HAP-1 (cell line): ENCODE measurements at places on chromosomes 7 and 10.

DNA sequence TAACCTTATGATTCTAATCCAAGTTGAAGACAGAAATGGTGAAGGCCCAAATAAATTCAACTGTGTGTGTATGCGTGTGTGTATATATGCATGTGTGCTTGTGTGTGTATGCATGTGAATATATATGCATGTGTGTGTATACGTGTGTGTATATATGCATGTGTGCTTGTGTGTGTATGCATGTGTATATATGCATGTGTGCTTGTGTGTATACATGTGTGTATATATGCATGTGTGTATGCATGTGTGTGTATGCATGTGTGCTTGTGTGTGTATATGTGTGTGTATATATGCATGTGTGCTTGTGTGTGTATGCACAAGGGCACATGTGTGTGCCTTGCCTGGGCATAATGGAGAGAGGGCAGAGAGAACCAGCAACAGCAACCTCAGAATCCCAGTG lies 184.7 kb upstream of the PLPP4 start:
- DNase-seq, result no peak

GRCh38 chr7:48316768-48317167 lies 145.5 kb downstream of the ABCA13 start:
- DNase-seq, result no peak

GRCh38 chr10:123109466-123109865 lies 26.3 kb upstream of the HMX3 start:
- DNase-seq, result no peak

DNA sequence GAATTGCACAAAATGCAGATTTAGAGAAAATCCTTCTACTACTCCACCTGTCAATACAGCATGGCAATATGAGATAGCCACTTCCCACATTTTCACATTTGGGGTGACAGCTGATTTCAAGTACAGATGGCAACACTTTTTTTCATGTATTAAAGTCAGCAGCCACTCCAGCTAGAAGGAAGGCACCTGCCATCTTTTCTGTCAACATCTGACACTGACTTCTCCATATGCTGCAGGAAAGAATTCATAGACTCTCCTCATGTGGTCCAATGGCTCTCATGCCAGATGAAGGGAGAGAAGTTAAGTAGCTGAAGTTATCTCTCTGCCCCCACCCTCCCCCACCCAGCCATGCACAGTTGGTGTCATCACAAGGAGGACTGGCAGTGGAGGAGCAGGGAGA lies 912.0 kb downstream of the SORCS1 start:
- DNase-seq, result no peak

DNA sequence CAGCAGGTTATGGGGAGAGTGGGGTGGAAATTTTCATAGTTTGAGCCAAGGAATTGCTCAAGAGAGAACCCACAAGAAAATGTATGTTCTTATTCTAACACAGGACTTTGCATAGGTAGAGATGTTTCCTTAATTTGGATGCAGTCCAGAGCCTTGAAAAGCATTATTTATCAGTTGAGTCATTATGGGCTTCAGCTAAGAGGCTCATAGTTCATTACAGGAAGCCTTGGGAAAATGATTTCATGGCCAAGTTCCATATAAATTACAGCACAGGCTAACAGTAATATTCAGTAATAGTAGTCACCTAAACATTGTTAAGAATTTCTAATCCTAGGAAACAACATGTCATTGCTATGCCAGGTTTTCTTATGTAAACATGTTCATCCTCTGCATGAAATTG lies 131.1 kb upstream of the PTPRZ1 start:
- no peak for DNase-seq

GRCh38 chr7:92633211-92633906 lies 43.2 kb upstream of the FAM133B start:
- DNase-seq, result peak; percentile 49

DNA sequence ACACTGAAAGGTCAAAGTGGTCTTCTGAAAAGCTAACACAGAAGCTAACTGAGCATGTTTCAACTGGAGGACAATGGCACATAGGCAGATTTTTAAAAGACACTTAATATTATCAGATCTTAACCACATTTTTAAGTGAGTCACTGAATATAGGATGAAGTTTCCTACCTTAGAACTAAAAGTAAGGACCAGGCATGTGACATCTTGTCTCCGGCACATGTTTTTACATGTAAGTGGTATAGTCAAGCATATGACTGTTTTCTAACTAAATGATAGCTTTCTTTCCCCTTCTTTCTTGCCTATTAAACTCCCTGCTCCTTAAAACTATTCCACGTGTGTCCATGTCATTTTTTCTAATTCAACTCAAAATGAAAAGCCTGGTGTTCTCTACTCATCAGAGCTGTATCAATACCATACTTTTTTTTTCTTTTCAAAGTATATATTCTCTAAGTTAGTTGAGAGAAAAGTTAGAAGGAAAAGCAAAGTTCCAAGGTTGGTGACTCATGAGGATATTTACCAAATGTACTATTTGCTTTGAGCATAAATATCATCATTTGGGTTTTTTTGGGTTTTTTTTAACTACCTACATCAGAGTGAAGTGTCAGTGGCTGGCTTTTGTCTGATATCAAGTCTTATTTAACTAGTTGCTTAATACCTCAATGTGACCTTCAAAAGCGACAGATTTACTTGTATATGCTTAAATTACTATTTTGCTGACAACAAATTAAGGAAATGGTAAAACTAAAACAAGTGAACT lies 127.5 kb downstream of the CRPPA start:
- no peak for DNase-seq

GRCh38 chr10:116730464-116731260 lies 11.7 kb downstream of the HSPA12A start:
- no peak for DNase-seq

DNA sequence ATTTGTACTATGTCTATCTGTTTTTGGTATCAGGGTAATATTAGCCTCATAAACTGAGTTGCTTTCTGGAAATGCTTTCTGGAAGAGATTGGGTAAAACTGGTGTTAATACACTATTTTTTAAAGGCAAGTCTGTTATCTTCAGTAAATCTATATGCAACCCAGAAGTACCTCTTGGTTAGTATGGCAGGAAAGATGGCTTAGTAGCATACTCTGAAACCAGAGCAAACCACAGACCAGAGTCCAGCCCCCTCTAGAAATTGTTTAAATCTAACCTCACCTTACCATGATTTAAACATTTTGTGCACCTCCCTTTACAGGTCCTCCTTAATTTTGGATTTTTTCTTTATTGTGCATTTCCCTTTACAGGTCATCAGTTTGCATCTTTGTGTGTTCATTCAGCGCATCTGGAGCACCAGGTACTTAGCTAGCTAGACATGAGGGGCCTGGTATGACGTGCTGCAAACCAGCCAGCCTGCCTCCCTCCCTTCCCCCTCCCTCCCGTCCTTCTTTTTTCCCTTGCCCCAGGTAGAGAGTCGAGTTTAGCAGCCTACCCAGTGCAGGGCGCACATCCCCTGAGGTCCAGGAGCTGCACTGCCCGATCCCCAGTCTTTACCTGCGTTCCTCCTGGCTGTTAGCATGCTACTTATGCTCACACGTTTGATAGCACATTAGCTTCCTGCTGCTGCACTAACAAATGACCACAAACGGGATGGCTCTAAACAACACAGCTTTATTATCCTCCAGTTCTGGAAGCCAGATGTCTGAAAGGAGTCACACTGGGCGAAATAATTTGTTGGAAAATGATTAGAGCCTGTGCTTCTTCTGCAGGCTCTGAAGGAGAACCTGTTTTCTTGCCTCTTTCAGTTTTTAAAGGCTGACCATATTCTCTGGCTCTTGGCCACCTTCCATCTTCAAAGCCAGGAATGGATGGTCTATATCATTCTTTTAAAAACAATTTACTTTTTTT lies 299.9 kb upstream of the HABP2 start:
- no peak for DNase-seq

- DNase-seq, result no peak
Observed at GRCh38 chr7:120070201-120070600, 202.8 kb upstream of the KCND2 start.

GRCh38 chr10:28993861-28994260 lies 295.0 kb upstream of the LYZL1 start:
- no peak for DNase-seq

DNA sequence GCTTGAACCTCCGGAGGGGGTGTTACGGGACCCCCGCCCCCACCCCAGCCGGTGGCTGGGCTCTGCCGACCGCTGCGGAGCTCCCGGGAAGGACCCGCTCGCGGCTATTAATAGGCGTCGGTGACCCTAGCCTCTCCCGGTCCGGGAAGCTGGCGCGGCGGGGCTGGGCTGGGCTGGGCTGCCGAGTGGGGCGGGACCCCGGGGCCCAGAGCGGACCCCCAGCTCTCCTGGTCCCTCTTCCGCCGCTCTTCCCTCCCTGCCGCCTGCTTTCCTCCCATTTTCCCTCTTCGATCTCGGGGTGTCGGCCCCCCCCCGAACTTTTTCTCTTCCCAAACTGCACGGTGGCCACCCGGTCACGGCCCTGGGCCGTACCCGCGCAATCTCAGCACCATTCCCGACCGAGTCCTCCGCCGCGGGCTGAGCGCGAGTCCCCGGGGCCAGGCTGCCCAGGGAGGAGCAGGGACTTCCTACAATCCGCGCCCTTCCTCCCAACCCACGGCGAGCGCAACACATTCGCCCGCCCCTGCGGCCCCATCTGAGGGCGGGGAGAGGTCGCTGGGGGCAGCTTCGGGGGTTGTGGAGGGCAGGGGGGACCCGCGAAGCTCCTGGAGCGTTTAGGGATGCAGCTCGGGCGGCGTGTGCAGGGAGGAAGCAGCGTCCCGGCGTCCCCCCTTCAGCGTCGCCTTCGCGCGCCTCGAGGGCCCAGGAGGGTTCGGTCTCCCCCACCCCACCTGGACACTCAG lies 3.1 kb upstream of the ELFN1 start:
- DNase-seq, result no peak

DNA sequence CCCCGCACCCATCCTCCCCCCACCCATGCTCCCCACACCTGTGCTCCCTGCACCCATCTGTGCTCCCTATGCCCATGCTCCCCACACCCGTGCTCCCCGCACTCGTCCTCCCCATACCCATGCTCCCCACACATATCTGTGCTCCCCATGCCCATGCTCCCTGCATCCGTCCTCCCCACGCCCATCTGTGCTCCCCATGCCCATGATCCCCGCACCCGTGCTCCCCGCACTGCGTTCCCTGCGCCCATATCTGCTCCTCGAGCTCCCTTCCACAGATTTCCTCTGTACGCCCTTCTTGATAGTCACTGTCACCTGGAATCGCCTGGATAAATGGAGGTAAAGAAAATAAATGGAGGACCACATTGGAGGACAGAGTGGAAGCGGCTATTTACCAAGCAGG lies 9.9 kb downstream of the DIP2C start:
- no peak for DNase-seq

- no peak for DNase-seq
Observed at GRCh38 chr10:123996302-123996701, 97.1 kb downstream of the CHST15 start.

GRCh38 chr10:114773197-114773532 lies 48.4 kb upstream of the FHIP2A start:
- DNase-seq, result no peak

DNA sequence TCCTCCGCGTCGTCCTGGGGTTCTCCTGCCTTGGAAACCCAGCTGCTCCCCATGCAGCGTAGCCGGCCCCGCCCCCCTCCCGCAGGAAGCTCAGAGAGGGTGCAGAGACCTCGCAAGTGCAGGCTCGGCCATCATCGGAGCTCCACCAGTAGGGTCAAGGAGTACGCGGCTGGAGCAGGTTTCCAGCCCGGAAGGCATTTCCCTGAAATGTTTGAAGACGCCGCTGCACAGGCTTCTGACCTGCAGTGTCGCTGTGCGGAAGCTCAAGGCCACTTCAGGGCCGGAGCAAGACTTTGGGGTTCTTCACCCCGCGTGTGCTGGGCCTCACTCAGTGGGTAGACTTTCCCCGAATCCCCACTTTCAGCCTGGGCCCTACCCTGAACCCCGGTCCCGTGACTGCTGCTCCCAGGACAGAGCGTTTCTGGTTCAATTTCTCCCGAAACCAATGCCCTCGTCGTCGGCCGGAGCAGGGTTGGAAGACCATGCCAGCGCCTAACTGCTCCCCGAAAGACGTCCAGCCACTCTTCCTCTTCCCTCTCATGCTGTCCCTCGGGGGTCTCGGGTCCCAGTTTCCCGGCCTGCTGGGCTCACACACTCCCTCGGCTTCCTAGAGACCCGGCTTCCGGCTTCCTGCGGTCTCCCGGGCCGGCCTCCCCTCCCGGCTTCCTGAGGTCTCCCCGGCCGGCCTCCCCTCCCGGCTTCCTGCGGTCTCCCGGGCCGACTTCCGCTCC lies 52.1 kb downstream of the INSIG1 start:
- no peak for DNase-seq
